Neuronal stem cell (in vitro differentiated cells): ENCODE measurements at places on chromosomes 1 and 21.

DNA sequence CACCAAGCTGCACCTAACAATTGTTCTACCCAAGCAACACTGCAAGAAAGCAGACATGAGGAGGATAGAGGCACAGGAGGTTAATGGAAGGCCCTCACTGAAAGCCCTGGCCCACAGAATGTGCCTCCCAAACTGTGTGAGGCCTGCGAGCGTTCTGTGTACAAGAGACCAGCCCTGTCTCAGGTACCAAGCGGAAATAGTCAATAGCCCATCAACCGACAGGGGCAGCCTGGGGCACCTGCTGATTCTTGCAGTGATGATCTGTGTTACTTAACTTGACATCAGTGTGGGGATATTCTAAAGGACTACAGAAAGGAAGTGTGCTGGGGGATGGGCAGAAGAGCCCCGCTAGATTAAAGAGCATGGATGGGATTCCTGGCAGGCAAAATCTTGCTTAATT lies 392.4 kb downstream of the KCNH1 start:
- no peak for DNase-seq

GRCh38 chr1:246450611-246451251 lies 56.3 kb downstream of the SMYD3 start:
- DNase-seq, result peak; percentile 4

DNA sequence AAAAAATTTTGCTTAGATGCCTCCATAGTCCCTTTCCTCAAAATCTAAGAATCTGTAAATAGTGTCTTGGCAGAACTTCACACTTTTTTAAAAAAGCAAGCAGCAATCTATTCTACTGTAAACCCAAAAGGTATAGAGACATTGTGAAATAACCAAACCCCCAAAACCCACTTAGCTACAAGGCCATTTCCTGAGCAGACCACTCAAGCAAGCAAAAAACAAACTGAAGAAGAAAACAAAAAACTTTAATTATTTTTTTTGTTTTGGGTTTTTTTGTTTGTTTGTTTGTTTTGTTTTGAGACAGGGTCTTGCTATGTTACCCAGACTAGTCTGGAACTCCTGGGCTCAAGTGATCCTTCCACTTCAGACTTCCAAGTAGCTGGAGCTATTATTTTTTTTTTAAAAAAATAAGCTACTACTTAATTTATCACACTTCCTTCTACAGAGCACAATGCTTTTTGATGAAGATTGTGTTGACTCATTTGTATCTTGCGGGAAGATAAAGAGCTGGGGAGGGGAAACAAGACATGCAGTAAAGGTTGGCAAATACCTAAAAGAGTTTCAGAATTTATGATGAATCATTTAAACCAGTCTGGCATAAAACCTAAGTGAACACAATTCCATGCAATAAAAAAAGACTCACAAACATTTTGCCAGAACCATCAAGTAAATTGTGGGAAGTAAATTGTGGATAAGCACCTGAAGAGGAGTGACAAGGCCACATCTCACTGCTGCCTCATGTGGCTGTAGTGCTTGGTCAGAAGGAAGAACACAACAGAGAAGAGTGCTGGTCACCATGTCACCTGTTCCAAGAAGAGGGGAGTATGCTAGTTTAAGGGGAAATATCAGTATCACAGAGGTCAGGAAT lies 2.7 kb upstream of the PTPN22 start:
- DNase-seq, result no peak

- no peak for DNase-seq
Observed at GRCh38 chr1:45968941-45969666, 163.3 kb downstream of the PIK3R3 start.

GRCh38 chr1:154567386-154568156 lies at the start of gene CHRNB2:
TSS of gene CHRNB2 (plus strand) at chr1:154567778. CDS start at chr1:154568045, 267 bp downstream.
- peak; percentile 83 for DNase-seq

- DNase-seq, result no peak
Observed at GRCh38 chr1:104488296-104489015, 738.8 kb downstream of the AMY1C start.

GRCh38 chr1:63945943-63946342 lies 172.1 kb downstream of the ROR1 start:
- no peak for DNase-seq

- DNase-seq, result no peak
Observed at GRCh38 chr21:46538851-46539666, 65.8 kb downstream of the S100B start.

GRCh38 chr1:248862998-248863881 lies 4.4 kb upstream of the ZNF692 start:
- DNase-seq, result peak; percentile 70

DNA sequence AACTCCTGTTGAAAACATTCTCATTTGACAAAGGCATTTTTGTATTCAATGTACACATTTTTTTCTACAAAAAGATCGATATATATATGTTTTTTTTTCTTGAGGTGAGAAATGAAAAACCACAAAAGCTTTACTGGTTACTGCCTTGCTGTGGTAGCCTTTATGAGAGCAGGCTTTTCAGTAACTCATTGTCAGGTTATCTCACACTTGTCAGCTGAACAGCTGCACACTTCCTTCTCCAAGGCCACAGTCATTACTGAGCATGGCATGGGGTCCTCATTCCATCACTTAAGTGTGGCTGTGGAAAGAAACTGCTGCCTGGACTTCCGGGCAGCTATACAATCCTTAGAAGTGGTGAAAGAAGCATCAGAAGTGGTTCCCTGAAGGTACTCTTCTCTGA lies 169.3 kb upstream of the ZP4 start:
- DNase-seq, result no peak

DNA sequence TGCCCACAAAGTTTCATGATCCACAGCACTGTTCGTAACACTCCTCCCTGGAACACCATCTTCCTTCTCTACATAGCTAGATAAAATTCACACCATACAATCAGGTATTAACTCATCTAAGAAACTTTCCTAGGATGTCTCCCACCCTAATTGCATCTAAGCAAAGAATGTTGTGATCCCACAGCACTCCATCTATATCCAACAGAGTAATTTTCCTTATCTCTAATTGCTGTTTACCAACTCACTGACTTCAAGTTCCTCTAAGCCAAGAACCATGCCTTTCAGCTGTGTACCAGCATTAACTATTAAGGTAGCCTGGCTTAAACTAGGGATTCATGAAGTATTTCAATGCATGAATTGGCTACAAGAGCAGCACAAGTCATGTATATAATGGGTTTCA lies 114.2 kb downstream of the SIPA1L2 start:
- DNase-seq, result no peak

DNA sequence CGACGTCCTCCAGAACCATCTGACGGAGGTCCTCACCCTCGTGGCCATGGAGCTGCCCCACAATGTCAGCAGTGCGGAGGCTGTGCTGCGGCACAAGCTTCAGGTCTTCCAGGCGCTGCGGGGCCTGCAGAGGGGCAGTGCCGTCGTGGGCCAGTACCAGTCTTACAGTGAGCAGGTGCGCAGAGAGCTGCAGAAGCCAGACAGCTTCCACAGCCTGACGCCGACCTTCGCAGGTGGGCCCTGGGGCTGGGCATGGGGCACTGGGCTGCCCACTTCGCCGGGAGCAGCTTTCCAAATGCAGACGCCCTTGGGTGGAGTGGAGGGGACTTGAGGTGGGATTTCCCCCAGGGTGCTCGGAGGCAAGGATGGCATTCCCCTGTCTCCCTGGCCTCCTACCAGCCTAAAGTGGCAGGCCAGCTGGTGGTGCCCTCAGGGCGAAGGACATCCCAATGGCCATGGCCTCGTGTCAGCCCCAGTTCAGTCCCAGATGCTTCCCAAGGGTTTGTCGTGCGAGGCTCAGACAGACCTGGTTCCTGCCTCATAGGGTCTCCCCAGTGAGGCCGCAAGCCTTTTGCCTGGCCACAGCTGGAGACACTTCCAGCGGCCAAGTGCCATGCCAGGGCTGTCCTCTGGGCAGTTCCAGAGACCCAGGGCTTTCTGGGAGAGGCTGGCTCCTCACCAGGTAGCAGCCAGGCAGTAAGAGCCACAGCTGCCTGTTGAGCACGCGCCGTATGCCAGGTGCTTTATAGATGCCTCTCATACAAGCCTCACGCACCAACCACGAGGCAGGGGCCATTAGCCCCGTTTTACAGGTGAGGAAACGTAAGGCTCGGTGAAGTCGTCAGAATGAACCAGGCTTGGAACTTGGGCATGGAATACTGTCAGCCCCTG lies 27.8 kb downstream of the H6PD start:
- no peak for DNase-seq

- no peak for DNase-seq
Observed at GRCh38 chr1:116503546-116504307, 67.1 kb downstream of the CD58 start.
